ENCODE measurements at places on chromosomes 1 and 21.

GRCh38 chr21:27315373-27315772, 348.5 kb upstream of the ADAMTS5 start:
- DNase-seq, result no peak

GRCh38 chr1:5921671-5922070, 70.6 kb downstream of the NPHP4 start:
- no peak for DNase-seq

DNA sequence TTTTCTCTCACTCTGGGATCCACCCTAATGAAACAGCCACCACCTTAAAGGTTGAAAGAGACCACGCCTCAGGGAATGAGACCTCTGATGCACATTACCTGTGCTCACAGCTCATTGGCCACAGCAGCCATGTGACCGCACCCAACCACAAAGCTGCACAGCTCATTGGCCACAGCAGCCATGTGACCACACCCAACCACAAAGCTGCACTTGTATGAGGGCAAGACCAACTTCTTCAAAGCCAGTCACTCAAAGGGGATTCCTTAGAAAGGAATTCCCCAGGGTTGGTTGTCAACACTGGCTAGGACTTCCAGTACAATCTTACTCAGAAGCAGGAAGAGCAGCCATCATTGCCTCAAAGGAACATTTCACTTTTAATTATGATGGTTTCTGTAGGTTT, 43.6 kb upstream of the PDE9A start:
- DNase-seq, result no peak

DNA sequence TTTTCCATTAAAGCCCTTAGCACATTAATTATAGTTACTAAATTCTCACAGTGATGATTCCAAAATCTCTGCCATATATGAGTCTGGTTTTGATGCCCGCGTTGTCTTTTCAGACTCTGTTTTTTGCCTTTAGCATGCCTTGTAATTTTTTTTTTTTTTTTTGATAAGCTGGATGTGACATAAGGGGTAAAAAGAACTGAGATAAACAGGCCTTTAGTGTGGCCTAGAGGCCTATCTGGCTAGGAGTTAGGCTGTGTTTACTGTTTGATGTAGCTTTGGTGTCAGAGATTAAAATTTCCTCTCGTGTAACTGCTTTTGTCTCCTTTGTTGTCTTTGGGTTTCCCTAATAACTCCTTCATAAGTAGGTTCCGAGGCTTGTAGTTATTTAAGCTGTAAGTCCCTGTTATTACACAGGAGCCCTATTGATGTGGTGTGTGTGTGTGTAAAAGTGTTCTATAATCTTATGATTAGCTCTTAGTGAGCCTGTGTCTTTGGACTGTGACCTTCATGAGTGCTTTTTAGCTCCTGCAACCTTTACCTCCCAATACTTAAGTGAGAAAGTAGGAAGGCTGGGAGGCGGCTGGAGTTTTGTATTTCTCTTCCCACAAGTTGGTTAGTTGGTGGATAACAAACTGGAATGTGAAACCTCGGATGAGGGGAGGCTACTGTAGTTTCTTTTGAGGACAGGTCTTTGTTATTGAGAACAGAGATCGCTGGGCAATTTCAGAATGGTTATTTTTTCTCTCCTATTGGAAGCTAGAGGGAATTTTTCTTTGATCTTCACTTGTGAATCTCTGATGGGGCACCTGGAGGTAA, 19.3 kb downstream of the HS2ST1 start:
- no peak for DNase-seq

GRCh38 chr21:29034678-29035077, 10.2 kb downstream of the USP16 start:
- DNase-seq, result no peak

- DNase-seq, result no peak
Measured at GRCh38 chr21:34935452-34935851, 113.7 kb downstream of the RUNX1 start.

- DNase-seq, result no peak
Measured at GRCh38 chr1:2042830-2043773, 7.1 kb upstream of the PRKCZ start.

DNA sequence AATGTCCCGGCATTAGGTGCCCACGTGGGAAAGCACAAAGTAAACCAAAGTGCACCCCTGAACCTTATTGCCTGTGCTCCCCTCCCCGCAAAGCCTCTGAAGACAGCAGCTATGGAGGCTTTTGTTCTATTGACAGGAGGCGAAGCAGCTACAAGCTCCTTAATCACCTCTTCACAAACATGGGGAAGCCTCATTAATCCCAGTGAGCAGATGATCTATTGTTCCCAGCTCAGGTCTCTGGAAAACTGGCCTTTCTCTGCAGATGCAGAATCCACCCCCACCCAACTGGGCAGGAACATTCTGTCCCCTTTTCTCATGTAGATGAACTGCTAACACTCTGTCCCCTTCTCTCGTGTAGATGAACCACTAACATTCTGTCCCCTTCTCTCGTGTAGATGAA, 190.5 kb upstream of the CSF3R start:
- no peak for DNase-seq

- no peak for DNase-seq
Measured at GRCh38 chr1:147478521-147478920, 62.8 kb upstream of the BCL9 start.

GRCh38 chr1:96834986-96835385, 113.4 kb downstream of the PTBP2 start:
- DNase-seq, result no peak

- peak; percentile 59 for DNase-seq
Measured at GRCh38 chr1:202144402-202145067, at the start of gene ARL8A. Gene ARL8A, minus strand, starts transcription at chr1:202144737. Its CDS starts 165 bp downstream, at chr1:202144572.

DNA sequence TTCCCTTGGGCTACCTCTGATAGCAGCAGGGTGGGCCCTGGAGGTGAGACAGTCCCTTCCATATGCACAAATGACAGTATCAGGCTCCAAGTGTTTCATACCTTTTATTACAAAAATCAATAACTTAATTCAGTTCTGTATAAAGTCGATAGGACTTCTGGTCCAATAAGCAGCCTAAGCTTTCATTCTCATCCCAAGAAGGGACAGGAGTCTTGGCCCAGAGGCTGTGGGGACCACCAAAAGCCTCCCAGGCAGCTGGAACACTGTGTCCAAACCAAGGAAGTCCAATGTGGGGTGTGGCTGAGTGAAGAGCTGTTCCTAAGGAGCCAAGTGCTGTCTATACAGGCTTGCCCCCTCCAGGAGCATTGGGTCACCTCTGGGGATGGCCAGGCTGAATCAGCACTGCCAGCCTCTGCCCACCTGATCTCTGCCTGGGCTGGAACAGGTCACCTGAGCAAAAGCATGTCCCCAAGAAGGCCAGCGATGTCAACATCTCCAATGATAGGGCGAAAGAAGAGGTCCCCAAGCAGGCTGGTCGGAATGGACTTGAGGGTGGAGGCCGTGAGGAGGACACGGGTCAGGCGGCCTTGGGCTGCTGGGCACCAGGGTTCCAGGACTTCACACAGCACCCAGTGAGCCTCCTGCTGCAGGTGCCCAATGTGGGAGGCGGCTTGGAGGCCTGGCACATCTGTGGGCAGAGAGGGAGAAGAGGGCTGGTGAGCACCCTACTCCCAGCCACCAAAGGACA, 2.2 kb downstream of the NR0B2 start:
- DNase-seq, result no peak
